ENCODE measurements at places on chromosomes 2 and 18.
A peak's percentile ranks its signal among the peaks of the same experiment; 100 is the strongest.

GRCh38 chr18:45107425-45107824 is 426.7 kb downstream of the SETBP1 start:
- no peak for DNase-seq

DNA sequence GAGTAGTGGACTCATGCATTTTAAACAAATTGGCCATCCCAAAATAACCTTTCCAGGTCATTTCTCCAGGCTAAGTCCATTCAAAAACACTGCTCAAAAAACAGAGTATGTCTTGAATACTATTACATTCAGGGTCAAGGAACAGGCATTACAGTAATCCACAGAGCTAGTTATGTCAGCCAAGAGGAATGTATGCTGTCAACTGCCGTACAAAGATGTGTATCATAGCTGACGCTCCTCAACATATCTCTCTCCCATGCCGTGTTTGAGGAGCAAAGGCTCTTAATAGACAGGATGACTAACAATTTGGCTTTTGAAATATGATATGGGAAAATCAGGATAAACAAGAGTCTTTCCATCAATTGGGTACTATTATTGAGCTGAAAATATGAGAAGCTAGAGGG is 68.8 kb upstream of the KCTD1 start:
- DNase-seq, result no peak

DNA sequence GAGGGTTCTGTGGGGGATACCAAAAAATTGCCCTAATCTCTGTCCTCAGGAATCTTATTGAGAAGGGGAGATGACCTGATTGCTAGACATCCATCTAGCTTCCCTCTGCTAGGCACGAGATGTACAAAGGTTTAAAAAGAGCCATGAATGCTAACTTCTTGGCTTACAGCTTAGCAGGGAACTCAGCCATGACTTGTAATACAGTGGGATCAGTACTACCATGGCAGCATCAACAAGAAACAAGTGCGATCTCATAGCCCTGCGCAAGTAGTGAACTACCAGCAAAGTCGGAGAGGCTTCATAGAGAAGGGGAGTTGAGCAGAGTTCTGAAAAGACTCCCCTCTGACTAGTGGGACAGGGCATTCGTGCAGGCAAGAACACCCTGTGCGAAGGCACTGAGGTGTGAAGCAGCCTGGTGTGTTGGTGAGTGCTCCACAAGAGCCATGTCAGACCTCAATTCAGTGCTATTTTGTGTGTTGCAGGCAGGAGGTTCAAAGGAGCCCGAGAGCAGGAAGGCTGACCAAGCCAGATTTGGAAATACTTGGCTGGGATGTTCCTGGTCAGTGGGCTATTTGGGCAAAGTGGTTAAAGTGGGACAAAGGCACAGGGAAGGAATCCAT is 130.0 kb downstream of the FMNL2 start:
- no peak for DNase-seq

DNA sequence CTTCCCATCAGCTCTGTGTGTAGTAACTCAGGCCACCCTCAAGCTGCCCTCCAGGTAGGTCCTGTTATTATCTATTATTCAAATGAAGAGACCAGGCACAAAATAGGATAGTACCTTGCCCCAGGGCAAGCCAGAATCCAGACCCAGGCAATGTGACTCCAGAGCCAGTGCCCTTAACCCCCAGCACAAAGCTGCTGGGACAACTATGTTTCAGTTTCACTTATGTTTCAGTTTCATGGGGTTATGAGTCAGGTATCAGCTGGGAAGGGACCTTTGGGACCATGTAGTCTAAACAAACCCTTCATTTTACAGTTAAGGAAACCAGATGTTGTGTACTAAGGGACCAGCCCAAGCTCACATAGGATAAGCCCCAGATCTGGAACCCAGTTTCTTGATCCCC is 10.0 kb downstream of the HK2 start:
- DNase-seq, result no peak

GRCh38 chr2:13919981-13920382 is 712.5 kb upstream of the LRATD1 start:
- no peak for DNase-seq

DNA sequence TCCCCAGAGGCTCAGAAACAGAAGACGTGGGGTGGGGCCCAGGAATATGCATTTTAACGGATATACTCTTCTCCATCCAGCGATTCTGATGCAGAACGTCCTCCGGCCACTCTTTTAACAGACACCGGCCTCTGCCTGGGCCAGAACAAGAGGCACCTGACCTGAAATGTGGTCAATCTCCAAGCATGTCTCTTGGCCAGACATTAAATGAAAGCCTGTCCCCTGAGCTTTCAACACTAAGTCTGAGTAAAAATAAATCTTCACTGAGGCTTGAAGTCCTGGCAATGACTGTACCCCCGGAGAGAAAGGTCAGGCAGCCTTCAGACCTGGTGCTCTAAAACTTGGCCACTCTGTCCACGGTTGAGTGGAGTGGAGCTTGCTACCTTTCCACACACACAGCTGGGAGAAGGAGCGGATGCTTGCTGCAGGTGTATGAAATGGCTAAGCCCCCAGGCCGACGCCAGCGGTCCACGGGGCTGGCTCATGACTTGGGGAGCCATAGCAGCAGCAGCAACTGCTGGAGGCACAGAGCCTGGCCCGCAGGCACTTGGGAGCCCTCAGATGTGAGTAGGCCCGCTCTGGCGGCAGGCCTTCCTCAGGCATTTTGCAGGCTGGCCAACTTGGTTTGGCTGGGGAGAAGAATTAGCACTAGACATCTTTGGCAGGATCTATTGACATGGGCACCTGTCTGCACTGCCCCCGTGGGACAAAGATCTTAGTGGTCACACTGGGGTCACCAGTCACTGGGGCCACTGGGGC is 79.7 kb downstream of the TMEM17 start:
- DNase-seq, result no peak

GRCh38 chr2:70463997-70464396 is 89.6 kb downstream of the TGFA start:
- DNase-seq, result no peak

- no peak for DNase-seq
These were observed 267.1 kb downstream of the PRKCE start for GRCh38 chr2:45918463-45919159.

GRCh38 chr2:73964223-73964622 is 20.5 kb upstream of the TET3 start:
- DNase-seq, result no peak

- DNase-seq, result no peak
These were observed 20.1 kb upstream of the REEP1 start for GRCh38 chr2:86357392-86357963.

DNA sequence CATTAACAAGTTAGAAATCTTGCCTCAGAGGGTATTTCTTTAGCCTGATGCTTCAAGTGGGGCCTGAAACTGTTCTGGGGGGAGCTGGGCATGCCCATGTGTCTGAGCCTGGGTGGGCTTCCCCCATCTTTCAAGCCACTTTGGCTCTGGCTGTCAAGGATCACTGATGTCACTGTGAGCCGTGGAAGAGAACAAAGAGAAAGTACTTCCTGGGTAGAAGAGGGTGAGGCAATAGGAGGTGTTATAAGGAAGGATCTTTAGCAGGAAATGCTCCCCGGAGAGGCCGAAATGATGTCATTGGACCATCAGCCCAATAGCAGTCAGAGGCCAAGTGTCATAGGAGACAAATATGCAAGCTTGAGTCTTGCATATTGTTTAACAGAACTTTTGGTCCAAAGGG is 228.4 kb upstream of the MEX3C start:
- no peak for DNase-seq

DNA sequence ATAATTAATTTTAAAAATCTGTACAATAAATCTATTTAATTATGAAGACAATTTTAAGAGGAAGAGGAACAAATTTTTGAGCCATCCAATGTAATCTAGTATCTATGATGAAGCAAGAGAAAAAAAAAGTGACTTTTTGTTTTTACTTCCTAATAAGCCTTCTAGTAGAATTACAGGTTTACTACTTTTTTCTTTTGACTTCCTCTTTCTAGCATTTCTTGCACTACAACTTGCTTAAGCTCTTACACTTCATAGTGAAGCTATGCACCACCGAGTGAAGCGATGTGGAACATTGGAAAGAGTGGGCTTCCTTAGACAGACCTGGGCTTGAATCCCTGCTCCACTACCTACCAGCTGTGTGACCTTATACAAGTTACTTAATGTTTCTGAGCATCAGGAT is 2.1 kb downstream of the SERPINB2 start:
- DNase-seq, result no peak

GRCh38 chr18:23210526-23210925 is 75.2 kb downstream of the CABLES1 start:
- no peak for DNase-seq

- DNase-seq, result no peak
These were observed 560.8 kb upstream of the FAM98A start for GRCh38 chr2:34159901-34160300.

DNA sequence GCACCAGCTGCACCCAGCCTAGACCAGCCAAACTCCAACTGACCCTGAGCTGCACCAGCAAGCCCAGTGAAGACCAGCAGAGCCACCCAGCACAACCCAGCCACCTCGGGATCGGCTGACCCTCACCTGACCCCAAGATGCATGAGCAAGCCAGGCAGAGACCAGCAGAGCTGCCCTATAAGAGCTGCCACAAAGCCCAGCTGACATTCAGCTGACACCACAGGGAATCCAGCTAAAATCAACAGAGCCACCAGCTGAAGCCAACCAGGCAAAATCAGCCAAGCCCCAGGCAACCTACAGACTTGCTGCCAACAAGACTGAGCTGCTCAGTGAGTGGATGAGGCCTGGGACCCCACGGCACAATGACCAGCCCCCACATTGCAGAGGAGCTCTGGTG is 54.6 kb downstream of the CYP27C1 start:
- no peak for DNase-seq

DNA sequence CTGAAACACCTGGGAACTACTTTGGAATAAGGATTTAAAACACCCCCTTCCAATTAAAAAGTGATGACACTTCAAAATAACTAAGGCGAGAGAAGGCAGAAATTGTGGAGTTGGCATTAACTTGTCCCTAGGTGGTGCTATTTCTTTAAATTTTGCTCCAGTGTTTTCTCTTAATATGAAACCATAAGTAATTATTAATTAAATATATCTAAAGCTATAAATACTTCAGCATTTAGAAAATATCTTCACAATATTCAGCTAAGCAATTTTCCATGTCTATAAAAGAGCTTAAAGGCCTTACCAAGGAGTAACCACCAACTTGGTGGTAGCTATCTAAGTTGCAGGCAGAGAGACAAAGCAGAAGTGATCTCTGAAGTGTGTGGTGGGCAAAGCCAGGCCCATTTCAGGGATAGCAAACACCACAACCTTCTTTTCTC is 186.8 kb upstream of the PGAP1 start:
- DNase-seq, result no peak

DNA sequence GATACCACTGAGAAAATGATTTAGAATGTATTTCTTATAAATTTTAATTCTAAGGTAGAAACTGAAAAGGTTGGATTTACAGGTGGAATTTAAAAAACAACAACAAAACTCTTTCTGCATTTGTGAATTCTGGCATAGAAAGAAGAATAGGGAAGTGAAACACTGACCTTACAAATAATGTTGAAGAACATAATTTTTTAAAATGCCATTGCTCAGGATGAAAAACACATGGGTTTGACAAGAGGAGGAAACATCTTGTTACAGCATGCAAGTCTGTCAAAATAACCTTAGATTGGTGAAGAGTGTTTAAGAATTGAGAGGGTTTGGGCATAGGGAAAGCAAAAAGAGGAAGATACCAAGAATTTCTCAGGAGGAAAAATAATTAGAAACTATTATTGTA is 184.3 kb downstream of the UBE2E3 start:
- DNase-seq, result no peak

GRCh38 chr2:222738809-222739208 is 67.4 kb downstream of the MOGAT1 start:
- no peak for DNase-seq

DNA sequence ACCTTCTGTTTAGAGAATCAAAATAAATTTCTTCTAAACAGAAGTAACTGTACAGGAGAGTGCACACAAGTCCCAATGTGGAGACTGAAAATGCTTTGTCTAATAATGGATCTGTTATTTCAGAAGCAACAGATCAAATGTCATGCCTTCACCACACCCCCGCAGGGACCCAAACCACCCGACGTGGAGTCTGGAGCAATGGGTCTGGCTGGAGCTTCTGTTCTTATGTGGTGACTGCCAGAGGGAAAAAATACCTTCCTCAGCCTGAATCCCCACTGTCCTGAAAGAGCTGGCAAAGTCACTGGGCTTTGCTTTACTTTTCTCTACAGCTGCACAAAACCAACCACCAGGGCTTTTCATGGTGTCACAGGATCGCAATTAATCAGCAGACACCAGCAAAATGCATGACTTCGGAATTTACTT is 119.0 kb upstream of the ZFP36L2 start:
- DNase-seq, result no peak

DNA sequence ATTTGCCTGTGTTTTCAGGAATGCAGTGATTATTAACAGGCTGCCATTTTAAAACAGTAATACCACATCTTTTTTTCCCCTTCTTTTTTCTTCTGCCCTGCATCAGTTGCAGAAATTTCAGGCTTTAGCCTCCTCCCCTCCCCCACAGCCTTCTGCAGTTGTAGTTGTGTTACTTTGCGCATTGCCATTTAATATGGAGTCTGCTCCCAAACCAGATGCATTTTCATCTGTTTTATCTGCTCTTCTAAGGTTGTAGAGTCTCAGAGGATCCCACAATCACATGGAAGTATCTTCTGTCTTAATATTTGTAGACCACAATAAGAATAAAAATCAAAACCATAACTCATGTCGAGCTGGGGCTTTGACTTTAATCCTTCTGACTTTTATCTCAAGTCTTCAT is 3.8 kb downstream of the ASXL3 start:
- no peak for DNase-seq

GRCh38 chr18:47100212-47100831 is 50.0 kb downstream of the HDHD2 start:
- peak; percentile 36 for DNase-seq

GRCh38 chr18:31102025-31102684 is at the start of gene DSC2:
Gene DSC2, minus strand, starts transcription at chr18:31102421. Its CDS starts 450 bp downstream, at chr18:31101971.
- DNase-seq, result no peak

DNA sequence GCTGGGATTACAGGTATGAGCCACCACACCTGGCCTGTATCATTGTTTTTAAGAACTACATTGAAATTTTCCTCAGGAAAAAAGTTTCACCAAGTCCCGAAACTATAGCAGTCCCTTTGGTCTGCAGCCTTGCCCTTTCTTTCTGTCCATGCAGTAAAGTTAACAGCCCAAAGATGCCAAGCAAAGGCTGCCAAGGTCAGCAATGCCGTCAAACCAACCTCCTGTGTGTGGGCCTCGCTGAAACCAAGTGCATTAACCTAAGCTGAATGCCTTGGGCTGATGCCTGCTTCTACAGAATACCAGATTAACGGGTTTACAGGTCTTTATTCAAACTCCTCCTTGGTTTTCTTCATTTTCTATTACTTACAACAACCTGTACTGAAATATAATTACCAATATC is 73.1 kb downstream of the EIF5B start:
- no peak for DNase-seq

- no peak for DNase-seq
These were observed 3.4 kb downstream of the SRBD1 start for GRCh38 chr2:45607701-45608100.
